Activated CD4-positive, alpha-beta T cell treated with anti-CD3 and anti-CD28 coated beads, Interleukin-2, amount 50 U/mL, for 24 hours (primary cell): ENCODE measurements at places on chromosomes 11 and 22.

DNA sequence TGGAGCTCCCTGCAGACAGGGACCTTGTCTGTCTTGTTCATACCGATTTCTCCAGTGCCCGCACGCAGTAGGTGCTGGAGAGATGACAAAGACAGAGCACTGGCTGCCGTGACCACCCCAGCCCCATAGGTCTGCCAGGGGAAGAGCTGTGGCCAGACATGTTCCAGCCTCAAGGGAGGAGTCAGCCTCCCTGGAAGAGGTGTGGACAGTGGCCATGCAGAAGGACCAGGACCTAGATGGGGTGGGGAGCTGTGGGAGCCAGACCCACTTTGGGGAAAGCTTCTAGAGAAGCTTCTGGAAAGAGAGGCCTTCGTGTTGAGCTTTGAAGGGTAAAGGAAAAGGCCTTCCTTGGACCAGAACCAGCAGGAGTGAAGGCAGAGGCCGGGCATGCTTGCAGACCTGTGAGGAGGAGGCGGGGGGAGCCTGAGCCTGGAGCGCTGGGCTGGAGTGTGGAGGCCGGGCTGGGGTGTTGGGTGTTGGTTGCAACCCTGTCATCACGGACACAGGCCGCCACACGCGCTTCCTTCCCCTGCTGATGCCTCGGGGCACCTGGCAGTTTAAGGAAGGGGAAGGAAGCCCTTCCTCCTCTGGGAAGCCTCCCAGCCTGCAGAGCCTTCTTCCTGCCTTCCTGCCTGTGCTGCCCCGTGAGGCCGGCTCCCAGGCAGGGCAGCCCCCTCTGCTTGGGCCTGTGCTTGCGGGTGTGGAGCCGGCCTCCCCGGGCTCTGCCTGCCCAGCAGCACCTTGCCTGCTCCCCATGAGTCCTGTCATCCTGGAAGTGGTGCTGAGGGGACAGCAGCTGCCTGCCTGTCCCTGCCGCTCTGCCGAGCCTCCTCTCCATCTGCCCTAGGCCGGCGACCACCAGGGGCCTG lies 12.3 kb downstream of the RELT start:
- DNase-seq = no peak

DNA sequence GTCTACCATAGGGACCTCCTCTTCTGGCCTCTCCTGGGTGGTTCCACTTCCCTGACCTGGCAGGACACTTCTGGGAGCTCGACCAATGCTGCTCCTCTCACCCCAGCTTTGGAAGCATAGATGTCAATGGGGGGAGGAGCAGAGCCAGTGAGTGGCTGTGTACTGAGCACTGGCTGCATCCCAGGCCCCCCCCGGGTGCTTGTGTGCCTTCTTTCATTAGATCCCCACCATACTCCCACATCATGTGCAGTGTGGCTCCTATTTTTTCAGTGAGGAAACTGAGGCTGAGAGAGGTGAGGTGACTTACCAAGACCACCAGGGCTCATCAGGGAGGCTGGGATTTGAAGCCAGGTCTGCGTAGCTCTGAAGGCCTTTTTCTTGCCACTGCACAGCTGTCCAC lies 44.3 kb downstream of the LRRC32 start:
- no peak for DNase-seq

GRCh38 chr11:7423946-7424345 lies 61.4 kb upstream of the OLFML1 start:
- no peak for DNase-seq

GRCh38 chr11:3095712-3096361 lies 38.6 kb upstream of the CARS1 start:
- DNase-seq = no peak

DNA sequence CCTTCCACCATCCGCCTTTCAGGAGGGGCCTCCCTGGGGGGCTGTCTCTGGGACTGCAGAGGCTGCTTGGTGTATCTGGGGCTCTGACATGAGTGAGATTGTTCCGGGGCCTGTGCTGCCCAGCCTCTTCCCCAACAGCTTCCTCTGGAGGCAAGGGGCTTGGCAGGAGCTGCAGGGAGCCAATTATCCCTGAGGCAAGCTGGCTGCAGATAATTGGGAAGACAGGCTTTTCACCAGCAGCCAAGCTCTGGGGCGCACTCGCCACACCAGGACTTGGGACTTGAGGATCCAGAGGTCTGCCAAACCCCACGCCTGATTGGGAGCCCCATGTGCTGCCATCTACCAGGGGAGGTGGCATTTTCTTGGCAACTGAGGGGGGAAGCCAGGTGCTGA lies 15.6 kb upstream of the RTN4R start:
- no peak for DNase-seq

DNA sequence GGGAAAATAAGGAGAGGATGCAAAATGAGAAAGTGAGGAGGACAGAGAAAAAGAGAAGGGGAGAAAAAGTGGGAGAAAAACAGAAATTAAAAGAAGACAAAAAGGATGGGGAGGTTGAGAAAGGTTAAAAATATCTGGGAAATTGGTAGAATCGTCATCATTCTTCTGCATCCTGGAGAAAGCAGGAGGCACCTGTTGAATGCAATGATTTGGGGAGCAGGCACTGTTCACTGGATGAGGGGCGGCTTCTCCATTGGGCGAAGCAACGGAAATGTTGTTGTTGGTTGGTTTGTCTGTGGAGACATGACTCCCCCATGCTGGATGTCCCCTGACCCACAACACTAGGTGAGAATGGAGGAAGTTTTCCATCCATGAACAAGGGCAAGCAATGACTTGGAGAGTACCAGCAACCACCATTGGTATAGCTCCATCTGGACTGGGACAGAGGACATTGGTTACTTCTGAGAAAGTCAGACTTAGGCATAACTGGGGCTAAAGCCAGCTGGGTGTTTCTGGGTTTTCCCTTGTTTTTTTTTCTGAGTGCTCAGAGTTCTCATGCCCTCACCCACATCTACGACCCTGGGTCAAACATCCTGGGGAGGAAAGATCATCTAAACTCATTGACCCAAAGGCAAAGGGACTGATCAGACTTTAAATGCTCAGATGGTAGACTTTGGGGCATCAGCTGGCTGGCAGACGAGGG lies 11.9 kb upstream of the CD44 start:
- DNase-seq = no peak
